ENCODE measurements at places on chromosomes 12 and 14. TPM values are rescaled to one million over a fixed set of nuclear protein-coding genes. Genes with fewer than 3 reads are reported as not detected.

The PCED1B gene
- 24.1 TPM for total RNA-seq

The EML5 gene
- total RNA-seq, result 0.53 TPM

The GPR33 gene
- not detected for total RNA-seq

The RPL10L gene
- total RNA-seq, result not detected

The ARHGEF40 gene
- 12.3 TPM for total RNA-seq

The KANSL2 gene
- total RNA-seq, result 38.7 TPM

The P2RX7 gene
- total RNA-seq, result not detected

The NTF3 gene
- not detected for total RNA-seq
